ENCODE measurements at places on chromosomes 12 and 14. TPM values are rescaled to one million over a fixed set of nuclear protein-coding genes. Genes with fewer than 3 reads are reported as not detected.

GRCh38 chr14:63478010-63478409 is 65.2 kb downstream of the PPP2R5E start:
- DNase-seq, result no peak

Gene FZD10
- 3.4 TPM for polyA plus RNA-seq

DNA sequence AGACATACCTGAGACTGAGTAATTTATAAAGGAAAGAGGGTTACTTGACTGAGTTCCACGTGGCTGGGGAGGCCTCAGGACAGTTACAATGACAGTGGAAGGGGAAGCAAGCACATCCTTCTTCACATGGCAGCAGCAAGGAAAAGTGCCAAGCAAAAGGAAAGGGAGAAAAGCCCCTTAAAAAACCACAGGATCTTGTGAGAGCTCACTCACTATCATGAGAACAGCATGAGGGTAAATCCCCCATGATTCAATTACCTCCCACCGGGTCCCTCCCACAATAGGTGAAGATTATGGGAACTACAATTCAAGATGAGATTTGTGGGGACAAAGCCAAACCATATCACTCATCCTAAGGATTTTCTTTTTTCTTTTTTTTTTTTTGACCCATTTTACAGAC is 177.8 kb upstream of the EEA1 start:
- no peak for DNase-seq

- peak; percentile 62 for DNase-seq
Observed at GRCh38 chr12:115382681-115383080, 698.7 kb upstream of the TBX3 start.

Gene GPX2
- 1.1 TPM for polyA plus RNA-seq

DNA sequence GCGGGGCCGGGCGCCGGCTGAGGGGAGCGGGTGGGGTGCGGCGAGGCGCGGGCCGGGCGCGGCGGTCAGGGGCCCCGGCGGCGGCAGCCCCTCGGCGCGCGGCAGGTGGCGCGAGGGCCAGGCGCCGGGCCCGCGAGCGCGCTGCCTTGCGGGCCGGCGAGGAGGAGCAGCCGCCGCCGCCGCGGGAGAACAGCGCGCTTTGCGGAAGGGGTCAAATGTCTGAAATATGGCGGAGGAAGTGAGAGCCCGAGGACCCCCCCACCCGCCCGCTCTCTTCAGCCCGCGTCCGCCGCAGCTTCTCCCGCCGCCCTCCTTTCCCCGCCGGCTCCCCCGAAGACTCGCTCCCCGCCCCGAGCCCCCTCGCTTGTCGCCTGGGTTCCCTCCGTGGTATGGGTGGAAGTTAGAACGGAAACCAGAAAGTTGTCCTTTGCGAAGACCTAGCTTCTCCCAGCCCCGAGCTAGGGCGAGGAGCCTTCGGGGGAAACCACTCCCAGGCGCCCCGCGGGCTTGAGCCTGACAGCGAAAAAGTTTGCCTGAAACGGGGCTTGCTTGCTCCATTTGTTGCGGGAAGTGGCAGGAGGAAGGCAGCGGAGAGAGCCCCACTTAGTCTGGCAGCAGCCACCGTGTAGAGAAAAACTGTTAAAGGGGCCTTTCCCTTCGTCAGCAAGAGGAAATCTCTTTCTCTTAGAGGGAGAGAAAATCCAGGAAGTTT is 551 bp downstream of the RAP1B start:
- peak; percentile 63 for DNase-seq

GRCh38 chr12:66640691-66641460 is 38.0 kb downstream of the GRIP1 start:
- DNase-seq, result no peak

- peak; percentile 45 for DNase-seq
Observed at GRCh38 chr12:43882578-43883178, 46.8 kb downstream of the TMEM117 start.

DNA sequence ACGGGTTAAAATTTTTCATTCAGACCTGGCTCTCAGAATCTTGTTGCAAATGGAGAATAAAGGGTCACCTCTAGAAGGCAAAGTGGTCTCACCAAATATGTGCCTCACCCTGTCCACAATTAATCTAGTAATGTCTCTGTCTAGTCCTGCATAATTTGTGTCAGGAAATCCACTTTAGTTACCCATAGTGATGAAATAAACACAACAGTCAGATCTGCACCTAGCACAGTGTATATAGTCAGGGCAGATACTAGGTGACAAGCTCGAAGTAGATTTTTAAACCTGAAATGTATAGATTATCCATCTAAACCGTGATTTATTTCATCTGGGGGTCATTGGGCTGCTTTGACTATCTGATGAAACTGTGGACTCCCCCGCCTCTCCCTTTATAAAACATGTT is 15.9 kb upstream of the FLVCR2 start:
- no peak for DNase-seq

- peak; percentile 91 for DNase-seq
Observed at GRCh38 chr12:66107451-66107915, 23.1 kb downstream of the LLPH start.

Gene ERBB3
- polyA plus RNA-seq, result 113 TPM

GRCh38 chr14:33118668-33119067 is 180.0 kb downstream of the NPAS3 start:
- peak; percentile 43 for DNase-seq

DNA sequence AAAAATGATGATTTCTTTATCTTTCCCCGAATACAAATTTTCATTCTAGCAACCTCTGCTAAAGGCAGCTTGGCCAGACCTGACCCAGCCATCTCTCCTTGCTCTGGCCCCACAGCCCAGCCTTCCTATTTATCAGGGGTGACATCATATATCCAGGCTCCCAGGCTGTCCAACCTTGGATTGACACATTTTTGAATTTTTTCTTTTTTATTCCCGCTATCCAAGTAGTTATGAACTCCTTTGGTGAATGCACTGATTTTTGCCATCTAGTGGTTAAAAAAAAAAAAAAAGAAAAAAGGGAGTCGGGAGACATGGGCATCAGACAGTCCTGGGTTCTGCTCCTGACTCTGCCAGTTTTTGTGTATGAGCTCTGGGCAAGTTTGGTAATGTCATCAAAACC is 120.5 kb downstream of the PTPN11 start:
- no peak for DNase-seq

GRCh38 chr14:104244221-104245011 is 106.0 kb downstream of the KIF26A start:
- no peak for DNase-seq

DNA sequence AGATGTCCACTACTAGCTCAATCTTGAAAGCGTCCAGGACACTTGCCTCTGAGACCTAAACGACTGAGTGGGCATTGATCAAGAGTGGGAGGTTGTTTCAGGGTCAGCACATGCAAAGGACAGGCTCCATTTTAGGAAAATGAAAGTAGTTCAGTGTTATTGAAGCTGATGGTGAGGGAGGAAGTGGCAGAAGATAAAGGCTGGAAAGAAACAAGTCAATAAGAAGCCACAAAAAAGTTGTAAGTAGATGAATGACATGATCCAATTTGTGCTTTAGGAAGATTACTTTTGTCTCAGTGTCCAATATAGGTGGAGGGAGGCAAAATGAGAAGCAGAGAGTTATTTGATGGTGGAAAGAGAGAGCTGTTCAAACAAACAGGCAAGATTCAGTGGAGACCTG is 22.0 kb downstream of the GPR65 start:
- DNase-seq, result no peak

Gene MGAT4C
- 1.6 TPM for polyA plus RNA-seq

- no peak for DNase-seq
Observed at GRCh38 chr12:88960213-88960878, 380.1 kb upstream of the KITLG start.

Gene SLC10A1
- polyA plus RNA-seq, result not detected

DNA sequence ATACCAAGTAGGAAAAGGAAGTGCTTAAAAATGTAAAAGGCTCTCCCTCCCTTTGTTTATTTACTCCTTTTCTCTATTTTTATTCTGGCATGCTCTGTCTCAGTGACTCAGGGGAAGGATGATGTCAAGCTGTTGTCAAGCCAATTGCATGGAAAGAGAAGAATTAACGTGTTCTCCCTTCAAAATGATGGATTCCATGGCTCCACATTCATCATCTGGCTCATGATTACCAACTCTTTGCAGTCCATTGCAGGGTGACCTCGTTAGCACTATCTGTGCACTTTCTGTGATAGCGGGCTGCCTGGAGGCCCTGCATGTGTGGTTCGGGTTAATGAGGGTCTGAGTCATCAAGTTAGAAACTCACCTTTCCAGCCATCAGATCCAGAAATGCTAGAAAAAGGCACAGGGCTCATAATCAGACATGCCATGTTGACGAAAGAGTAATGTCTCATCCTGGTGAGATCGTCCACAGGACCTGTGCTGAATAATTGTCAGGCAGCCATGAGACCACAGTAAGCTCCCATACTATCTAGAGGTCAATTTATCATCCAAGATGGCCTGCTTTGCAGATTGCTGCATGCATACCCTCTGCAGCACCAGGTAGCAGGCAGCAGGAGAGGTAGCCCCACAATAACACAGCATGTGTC is 79.2 kb upstream of the BTG1 start:
- DNase-seq, result no peak

GRCh38 chr12:18640321-18640955 is 97.4 kb downstream of the PLCZ1 start:
- DNase-seq, result peak; percentile 29

- no peak for DNase-seq
Observed at GRCh38 chr14:82238649-82239048, 705.0 kb upstream of the SEL1L start.

- DNase-seq, result no peak
Observed at GRCh38 chr12:42299392-42300308, 26.2 kb downstream of the ZCRB1 start.
